ENCODE measurements at places on chromosomes 2 and 18.

DNA sequence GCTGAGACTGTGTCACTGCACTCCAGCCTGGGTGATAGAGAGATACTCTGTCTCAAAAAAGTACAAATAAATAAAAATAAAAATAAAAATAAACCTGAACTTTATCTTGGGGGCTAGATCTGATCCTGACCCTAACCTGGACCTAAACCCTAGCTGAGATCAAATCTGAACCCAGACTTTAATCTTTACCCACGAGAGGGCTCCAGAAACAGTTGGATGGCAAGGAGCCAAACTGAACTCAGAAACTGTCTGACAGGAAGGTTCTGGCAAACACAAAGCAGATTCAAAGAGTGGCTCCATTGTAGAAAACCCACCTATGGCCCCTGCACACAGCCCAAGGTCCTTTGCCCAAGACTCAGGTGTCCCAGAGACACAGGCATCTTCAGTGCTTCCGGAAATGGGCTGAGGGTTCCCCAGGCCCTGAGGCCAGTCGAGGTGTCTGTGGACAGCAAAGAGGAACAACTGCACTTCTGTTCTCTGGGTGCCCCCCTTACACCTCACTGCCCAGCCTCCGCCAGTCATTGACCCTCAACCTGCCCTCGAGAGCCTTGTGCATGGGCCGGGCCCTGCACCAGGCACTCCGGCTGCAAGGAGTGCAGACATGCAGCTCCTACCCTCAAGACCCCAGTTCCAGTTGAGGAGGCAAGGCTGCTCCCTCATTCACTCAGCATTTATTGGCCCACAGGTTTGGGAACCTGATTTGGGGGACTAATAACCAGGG lies 95.2 kb downstream of the TFCP2L1 start:
- DNase-seq: no peak

DNA sequence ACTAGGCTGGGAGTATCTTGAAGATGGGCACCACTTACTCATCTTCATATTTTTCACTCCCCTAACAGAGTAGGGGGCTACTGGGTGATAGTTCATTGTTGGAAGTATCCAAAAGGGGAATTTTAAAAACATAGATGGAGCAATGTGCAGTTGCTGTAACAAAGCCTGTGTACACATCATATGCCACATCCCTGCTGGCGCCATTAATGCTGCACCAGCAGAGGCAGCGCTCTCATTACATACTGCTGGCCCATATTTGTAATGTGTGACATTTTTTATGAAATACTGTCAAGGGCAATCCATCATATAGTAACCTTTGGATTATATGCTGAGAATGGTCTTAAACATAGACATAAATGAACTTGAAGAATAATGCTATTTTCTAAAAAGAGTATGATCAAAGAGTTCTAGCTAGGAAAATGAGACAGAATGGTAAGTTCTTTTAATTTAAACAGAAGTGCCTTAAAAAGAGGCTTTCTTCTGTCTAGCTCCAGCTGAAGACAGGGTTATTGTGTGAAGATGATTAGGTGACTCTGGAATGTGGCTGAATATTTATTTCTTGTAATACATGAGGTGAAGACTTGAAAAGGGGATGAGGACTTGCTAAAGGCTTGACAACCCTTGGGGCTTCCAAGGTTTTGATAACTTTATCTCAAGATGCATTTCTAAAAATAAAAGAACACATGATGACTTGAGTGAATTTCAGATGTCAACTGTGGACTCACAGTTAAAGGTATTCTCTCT lies 2.4 kb upstream of the TMEM178A start:
- no peak for DNase-seq

- DNase-seq: no peak
Observed at GRCh38 chr2:33001823-33002222, 55.1 kb downstream of the LTBP1 start.

- DNase-seq: no peak
Observed at GRCh38 chr2:170525566-170525900, 189.6 kb upstream of the SP5 start.

DNA sequence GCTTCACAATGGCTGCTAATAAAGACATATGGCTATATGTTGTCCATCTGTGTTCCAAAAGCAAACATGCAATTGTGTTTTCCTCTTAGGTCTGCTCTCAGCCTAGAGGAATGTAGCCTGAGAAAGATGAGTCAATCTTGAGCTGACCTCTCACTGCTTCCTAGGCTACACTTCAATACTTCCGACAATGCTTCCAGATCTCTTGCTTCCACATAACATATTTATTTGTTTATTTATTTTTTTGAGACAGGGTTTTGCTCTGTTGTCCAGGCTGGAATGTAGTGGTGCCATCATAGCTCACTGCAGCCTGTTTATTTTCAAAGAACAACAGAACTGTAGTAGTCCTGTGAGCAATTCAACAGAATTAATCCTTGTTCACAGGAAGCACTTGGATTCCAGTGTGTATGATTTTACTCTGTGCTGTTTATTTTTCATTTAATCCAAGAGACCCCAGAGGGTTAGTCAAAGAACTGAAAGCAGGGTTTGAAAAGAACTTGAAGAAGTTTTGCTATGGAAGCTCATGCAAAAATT lies 437.9 kb downstream of the TXNL1 start:
- DNase-seq: no peak

GRCh38 chr2:180411661-180412060 lies 404.6 kb upstream of the CWC22 start:
- DNase-seq: no peak

DNA sequence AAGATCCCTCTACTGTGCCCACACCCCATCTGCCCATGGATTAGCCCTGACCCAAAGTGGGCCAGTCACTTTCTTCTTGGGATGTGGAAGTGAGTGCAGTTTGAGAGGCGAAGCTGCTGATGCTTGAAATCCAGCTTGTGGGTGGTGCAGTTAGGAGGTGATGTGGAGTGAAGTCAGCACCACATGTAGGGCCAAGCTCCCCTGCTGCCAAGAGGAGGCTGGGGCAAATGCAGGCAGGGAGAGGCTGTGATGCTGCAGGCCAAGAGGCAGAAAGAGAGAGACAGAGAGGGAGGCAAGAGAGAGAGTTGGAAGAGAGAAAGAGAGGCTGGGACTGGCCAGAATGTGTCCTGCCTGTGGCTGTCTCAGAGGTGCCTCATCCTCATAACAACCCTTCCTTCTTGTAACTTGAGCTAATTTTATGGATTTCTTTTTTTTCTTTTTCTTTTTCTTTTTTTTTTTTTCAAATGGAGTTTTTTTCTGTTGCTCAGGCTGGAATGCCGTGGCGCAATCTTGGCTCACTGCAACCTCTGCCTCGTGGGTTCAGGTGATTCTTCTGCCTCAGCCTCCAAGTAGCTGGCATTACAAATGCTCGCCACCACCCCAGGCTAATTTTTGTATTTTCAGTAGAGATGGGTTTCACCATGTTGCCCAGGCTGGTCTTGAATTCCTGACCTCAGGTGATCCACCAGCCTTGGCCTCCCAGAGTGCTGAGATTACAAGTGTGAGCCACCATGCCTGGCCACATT lies 35.3 kb upstream of the CAB39 start:
- no peak for DNase-seq

DNA sequence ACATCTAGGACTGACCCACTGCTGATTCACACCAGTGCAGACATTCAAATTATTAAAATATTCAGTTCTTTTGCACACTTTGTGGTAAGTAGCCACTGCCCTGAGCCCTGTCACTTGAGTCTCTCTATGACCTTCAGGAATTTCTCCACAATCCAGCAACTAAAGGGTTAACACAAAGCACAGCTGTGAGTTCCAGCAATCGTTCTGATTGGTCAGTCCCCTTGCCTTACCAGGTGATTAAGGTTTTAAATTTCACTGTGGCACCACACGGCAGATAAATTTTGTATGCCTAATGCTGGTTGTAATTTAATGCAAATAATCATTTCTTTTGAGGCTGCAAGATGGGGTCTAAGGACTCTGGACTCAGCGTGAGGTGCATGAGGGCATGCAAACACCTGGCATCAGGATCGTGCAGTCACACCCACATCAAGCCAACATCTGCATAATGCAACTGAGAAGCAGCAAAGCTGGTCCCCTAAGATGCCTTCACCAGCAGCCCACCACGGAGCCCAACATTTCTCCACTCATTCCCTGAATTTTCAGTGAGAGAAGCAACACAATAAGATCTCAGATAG lies 36.6 kb downstream of the SLC14A1 start:
- DNase-seq: no peak

- no peak for DNase-seq
Observed at GRCh38 chr18:67600181-67601180, 84.0 kb upstream of the DSEL start.

DNA sequence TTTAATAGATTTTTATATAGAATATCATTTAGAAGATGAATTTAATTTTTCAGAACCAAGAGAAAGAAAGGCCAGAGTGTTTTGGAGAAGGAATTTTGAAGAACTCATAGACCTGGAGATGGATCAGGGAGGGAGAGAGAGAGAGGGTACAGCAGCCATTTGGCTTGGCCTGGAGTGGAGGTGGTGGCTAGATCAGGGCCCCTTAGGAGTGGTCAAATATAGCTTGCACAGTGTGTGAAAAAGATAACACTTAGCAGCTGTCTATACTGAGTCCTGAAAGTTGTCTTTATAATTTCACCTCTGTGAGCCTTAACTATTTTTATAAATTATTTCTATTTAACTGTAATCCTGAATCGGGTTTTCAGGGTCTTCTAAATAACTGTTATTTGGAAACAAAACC lies 38.8 kb upstream of the ACYP2 start:
- DNase-seq: no peak

GRCh38 chr2:123366239-123366837 lies 658.7 kb upstream of the CNTNAP5 start:
- no peak for DNase-seq

- no peak for DNase-seq
Observed at GRCh38 chr2:179260224-179260623, 4.4 kb downstream of the SESTD1 start.

DNA sequence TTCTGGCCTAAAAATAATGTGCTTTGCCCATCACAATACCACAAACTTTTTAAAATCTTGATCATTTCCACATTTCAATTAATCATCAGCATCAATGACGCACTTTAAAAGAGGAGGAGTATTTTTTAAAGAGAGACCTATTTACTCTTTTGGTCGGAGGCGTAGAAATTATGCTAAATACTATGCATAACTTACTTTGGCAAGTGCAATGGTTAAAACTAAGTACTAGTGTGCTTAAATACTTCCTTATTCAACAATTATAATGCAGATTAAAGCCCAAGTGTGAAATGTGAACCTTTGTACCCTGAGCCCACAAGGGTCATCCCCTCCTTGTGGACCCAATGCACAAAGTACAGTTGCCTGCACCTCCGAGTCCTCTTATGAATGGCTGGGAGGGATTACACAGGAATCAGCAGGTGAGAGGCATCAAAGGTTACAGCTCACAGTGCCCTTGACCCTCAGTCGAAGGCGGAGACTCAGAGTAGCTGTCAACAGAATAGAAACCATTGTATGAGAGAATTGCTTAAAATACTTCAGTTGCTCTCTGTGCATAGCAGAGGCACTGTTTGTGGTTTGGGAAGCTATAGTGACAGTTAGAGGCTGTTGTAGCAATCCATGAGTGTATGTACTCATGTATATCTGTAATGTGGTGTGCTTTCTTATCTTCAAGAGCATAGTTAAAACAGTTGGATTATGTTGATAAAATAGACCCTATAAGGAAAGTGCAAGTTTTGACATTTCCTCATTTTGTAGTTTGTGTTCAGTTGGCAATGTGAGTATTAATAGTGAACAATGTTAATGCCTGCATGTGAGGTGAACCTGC lies 151.7 kb upstream of the ITGA4 start:
- DNase-seq: no peak

DNA sequence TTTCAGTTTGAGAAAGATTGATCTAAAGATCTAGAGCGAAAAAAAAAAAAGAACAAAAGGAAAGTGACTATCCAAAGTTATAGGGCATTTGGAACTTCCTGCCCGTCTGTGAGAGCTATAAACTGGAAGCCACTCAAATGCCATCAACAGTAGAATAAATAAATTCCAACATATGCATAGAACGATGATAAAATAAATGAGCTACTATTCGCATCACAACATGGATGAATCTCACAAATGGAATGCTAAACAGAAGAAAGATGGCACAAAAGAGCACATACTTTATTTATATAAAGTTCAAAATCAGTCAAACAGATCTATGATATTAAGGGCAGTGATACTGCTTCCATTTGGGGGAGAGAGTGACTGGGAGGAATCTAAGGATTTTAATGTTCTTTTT lies 128.8 kb downstream of the TTC32 start:
- no peak for DNase-seq

GRCh38 chr2:140701726-140702125 lies 1429.1 kb downstream of the LRP1B start:
- DNase-seq: no peak

DNA sequence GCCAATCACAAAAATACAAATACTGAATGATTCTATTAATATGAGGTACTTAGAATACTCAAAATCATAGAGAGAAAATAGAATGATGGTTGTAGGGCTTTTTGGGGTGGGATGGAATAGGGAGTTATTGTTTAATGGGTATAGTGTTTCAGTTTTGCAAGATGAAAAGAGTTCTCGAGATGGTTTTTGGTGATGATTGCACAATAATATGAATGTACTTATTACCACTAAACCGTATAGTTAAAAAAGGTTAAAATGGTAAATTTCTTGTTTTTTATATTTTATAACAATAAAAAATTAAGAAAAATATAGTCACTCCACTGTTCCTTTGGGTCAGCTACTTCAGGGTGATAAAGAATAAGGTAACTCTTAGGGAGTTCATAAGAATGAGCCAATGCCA lies 560.1 kb downstream of the TDRD15 start:
- no peak for DNase-seq

GRCh38 chr2:235045973-235046343 lies 94.1 kb downstream of the SH3BP4 start:
- no peak for DNase-seq
